ENCODE measurements at places on chromosomes 7 and 10.
A peak's percentile ranks its signal among the peaks of the same experiment; 100 is the strongest.

- no peak for DNase-seq
Observed at GRCh38 chr7:110420788-110421187, 670.1 kb upstream of the LRRN3 start.

GRCh38 chr7:134246761-134247160, 70.0 kb downstream of the SLC35B4 start:
- DNase-seq: no peak

GRCh38 chr7:44748948-44749731, 493 bp downstream of the ZMIZ2 start:
- no peak for DNase-seq

DNA sequence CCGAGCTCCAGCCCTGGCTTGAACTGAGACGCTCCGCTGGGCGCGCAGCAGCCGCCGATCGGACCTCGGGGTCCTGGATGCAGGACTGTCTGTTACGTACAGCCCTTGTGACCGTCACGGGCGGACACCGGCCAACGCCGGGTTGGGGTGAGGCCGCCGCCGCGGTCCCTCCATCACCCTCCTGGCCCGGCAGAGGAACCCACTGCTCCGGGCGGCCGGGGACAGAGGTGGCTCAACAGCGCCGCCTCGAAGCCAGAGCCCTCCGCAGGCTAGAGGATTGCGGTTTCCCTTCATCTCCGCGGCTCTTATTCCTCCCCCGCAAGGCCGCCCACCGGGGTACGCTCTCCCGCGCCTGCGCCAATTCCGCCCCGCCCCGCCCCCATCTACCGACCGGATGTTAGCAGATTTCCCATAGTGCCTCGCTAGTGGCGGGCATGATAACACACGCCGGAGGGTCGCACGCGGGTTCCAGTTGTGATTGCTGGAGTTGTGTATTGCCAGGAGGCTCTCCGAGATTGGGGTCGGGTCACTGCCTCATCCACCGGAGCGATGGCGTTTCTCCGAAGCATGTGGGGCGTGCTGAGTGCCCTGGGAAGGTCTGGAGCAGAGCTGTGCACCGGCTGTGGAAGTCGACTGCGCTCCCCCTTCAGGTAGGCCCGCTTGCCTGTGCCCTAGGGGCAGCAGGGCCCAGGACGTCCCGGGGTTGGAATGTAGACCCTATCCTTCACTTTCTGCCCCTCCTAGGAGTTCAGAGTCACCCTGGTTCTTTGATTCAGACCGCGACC, at the start of gene TFAM:
Gene TFAM, plus strand, starts transcription at position 412 of the 785 bp plus-strand sequence. Its CDS starts 138 bp downstream, at position 550.
- DNase-seq: peak; percentile 97

DNA sequence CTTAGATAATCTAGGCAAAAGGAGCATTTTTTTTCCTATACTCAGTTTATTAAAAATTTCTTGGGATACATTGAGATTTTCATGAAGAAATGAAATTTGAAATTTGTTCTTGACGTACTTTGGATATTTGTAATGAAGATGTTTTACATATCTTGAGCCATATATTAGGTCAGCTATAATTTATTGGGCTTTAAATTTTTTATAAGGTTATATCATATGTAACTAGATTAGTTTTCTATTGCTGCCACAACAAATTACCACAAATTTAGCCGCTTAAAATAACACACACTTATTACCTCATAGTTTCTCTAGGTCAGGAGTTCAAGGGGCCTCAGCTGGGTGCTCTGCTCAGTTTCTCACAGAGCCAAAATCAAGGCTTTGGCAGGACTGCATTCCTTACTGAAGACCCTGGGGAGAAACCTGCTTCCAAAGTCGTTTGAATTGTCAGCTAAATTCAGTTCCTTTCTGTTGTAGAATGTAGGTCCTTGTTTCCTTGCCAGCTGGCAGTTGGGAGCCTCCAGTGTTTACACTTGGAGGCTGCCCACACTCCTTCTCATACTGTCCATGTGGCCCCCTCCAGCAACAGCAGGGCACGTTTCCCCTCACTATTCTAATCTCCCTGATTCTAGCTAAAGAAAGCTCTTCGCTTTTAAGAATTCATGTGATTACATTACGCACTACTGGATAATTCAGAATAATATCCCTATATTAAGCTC, 42.6 kb upstream of the DNAH11 start:
- DNase-seq: no peak

GRCh38 chr10:102452672-102453340, 1.5 kb upstream of the C10orf95 start:
- no peak for DNase-seq

GRCh38 chr7:155954550-155955366, 142.5 kb upstream of the SHH start:
- no peak for DNase-seq

- no peak for DNase-seq
Observed at GRCh38 chr10:22341190-22341925, 3.9 kb upstream of the SPAG6 start.

DNA sequence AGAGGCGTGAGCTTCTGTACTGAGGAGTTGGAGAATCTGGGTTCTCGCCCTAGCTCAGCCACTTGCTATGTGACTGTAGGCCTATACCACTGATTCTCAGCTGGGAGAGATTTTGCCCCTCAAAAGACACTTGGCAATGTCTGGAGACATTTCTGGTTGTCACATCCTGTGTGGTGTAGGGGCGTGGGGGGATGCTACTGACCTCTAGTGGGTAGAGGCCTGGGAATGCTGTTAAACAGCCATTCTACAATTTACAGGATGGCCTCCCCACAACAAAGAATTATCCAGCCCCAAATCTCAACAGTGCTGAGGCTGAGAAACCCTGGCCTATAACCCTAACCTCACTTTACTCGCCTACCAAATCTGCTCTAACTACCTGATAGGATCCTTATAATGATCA, 58.8 kb upstream of the GAD2 start:
- no peak for DNase-seq

DNA sequence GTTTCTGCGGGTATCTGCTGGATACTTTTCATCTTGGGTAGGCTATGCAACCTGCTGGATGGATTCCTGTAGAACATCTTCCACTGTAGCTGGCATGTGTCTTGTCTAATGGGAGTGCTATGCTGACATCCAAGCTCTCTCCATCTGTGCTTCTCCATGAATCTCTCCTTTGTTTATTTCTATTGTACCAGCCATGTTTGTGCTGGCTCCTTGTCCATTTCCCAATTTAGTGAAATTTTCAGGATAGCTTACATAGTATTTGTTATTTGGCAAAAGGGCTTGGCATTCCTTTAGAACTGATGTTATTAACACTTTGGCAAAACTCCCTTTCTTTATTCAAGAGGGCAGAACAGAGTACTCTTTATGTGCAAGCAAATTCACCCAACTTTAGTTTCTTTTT, 198.0 kb downstream of the CSTF2T start:
- no peak for DNase-seq

DNA sequence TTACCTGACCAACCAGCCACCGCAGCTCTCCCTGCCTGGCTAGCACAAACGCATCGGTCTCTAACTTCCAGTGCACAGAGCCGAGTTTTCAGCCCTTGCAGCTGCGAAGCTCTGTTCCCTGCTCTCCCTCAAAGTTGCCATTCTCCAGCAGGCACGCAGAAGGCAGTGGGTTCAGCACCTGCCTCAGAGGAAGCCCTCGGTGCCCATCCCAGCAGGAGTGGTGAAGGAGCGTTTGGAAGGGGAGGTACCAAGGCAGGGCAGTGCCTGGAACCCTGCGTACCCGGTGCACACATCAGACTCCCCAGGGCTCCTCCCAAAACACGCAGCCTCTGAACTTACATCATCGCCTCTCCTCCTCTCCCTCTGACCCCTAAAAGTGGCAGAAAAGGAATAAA, 1.7 kb upstream of the STK32C start:
- no peak for DNase-seq

- DNase-seq: no peak
Observed at GRCh38 chr10:128694168-128694850, 568.1 kb upstream of the MKI67 start.

- no peak for DNase-seq
Observed at GRCh38 chr10:28375399-28376354, 72.8 kb upstream of the MPP7 start.

- no peak for DNase-seq
Observed at GRCh38 chr7:95684037-95684436, 87.7 kb upstream of the PDK4 start.

DNA sequence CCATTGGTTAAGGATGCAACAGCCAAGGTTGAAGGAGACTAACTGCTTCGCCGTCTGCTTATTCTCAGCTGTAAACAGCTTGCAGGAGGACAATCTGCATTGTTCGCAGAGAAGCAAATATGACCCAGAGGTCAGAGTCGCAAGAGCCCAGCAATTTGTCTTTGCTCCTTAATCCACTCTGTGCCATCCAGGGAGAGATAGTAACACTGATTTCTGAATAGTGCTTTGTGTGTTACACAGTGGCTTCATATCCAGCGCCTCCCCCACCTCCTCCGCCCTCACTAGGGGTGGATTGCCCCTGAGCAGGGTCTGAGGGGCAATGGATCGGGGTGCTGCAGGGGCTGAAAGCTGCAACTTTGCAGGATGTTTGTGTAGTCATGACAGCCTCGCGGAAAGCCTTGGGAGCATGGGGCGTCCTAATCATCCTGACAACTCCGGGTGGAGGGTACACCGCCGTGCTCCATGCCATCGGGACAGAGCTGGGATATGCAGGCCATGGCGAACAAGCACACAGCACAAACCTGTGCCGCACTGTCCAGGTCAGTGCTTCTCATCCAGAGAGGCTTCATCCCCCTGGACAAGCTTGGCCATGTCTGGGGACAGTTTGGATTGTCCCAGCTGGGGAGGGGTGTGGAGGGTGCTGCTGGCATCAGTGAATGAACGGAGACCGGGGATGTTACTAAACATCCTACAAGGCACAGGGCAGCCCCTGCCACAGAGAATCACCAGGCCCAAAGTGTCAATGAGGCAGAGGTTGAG, 103.1 kb upstream of the INSIG1 start:
- DNase-seq: no peak

- no peak for DNase-seq
Observed at GRCh38 chr7:158022601-158023000, 565.0 kb downstream of the PTPRN2 start.

DNA sequence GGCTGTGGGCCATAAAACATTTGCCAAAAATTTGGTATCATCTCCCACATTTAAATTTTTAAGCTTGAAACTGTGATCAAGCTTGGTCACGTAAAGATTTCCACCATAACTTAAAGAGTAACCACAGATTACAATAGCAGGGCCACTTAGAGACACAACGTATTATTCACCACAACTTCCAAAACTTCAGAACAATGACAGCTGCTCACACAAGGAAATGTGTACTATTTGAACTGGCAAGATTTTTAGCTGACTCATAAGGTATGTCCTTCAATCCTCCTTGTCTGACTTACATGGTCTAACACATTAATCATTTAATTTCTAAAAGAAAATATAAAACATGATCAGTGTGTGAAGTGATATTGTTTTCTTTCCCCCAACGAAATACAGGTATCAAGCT, 234.5 kb downstream of the PARD3 start:
- no peak for DNase-seq

GRCh38 chr7:142901426-142902259, 16.1 kb upstream of the TRPV6 start:
- no peak for DNase-seq

DNA sequence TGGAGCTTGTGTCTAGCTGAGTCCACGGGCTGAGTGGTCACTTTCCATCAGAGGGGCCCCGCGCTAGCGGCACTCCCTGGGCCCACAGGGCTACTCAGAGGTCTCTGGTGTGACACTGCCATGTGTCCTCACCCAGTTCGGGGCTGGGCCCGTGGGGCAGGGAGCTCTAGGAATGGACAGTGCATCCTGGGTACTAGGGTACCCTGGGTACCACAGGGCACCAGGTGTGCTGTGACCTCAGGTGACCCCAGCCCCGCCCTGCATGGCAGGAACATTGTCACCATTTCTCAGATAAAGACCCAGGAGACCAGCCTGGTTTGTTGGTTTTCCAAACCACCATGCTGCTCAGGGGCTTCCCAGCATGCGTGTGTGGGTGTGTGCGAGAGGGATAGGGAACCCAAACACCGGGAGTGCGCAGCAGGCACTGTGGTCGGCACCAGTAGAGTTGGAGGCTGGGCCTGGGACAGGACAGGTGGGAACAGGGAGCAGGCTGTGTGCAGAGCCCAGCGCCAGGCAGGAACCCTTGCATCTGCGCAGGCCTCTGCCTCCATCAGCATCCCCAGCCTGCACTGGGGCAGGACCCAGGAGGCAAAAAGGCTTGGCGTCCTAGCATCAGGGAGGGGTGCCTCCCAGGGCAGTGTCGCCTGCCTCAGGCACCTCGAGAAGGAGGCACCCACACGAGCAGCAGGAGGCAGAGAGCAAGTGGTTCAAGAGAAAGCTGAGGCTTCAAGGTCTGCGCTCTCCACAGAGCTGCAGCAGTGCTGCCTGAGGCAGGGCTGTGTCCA, 19.4 kb upstream of the CSGALNACT2 start:
- DNase-seq: no peak

- DNase-seq: no peak
Observed at GRCh38 chr7:143519411-143520131, 41.9 kb downstream of the TAS2R41 start.

All from stimulated activated CD4-positive, alpha-beta T cell treated with anti-CD3 and anti-CD28 coated beads, Interleukin-1b, Interleukin-23, amount 100 ng/mL, for 1 hour (primary cell).